Left ventricle myocardium superior (tissue), 1 donor: ENCODE measurements at places on chromosomes 11 and 22. TPM values are rescaled to one million over a fixed set of nuclear protein-coding genes. Genes with fewer than 3 reads are reported as not detected.

MMP7 gene
- not detected for total RNA-seq

VWCE gene
- 0.94 TPM for total RNA-seq

PLAAT5 gene
- 1.5 TPM for total RNA-seq

CCDC87 gene
- total RNA-seq: 0.25 TPM

IL17REL gene
- not detected for total RNA-seq

ACRV1 gene
- not detected for total RNA-seq

ANGPTL5 gene
- total RNA-seq: 0.77 TPM

WNT7B gene
- not detected for total RNA-seq

ANO5 gene
- total RNA-seq: 78.5 TPM

NCF4 gene
- total RNA-seq: 6.8 TPM

C11orf87 gene
- not detected for total RNA-seq

ZBTB16 gene
- 67.3 TPM for total RNA-seq

UPB1 gene
- total RNA-seq: 0.97 TPM

MPPED1 gene
- total RNA-seq: not detected

ROBO3 gene
- 4.5 TPM for total RNA-seq

TUBA8 gene
- 298 TPM for total RNA-seq

SLCO2B1 gene
- 30.1 TPM for total RNA-seq

CAVIN3 gene
- total RNA-seq: 31.1 TPM

LARGE2 gene
- not detected for total RNA-seq

ZNF214 gene
- total RNA-seq: 0.84 TPM

EED gene
- total RNA-seq: 14.5 TPM

TMEM121B gene
- total RNA-seq: 1.7 TPM

GGTLC2 gene
- not detected for total RNA-seq

LYVE1 gene
- total RNA-seq: 53.8 TPM

EIF3L gene
- 403 TPM for total RNA-seq

TYMP gene
- 12.7 TPM for total RNA-seq

CDC45 gene
- total RNA-seq: 0.67 TPM

IFITM10 gene
- 0.77 TPM for total RNA-seq

GAS2L1 gene
- total RNA-seq: 23.2 TPM

P2RX6 gene
- total RNA-seq: 1.8 TPM

SPON1 gene
- total RNA-seq: 3.4 TPM

SEC14L6 gene
- not detected for total RNA-seq

CSNK2A3 gene
- total RNA-seq: 1.1 TPM

CATSPER1 gene
- not detected for total RNA-seq

CST6 gene
- total RNA-seq: not detected

RFPL1 gene
- total RNA-seq: not detected

KCNJ5 gene
- 7.2 TPM for total RNA-seq

NCAM1 gene
- total RNA-seq: 244 TPM

CSRP3 gene
- total RNA-seq: 1,162 TPM

HTR3B gene
- not detected for total RNA-seq

SMC1B gene
- not detected for total RNA-seq

TBX1 gene
- total RNA-seq: 3.6 TPM
